Motor neuron (in vitro differentiated cells): ENCODE measurements at places on chromosomes 6 and 20.

- ATAC-seq = no peak
Measured at GRCh38 chr20:60573003-60573680, 614.9 kb downstream of the CDH26 start.

DNA sequence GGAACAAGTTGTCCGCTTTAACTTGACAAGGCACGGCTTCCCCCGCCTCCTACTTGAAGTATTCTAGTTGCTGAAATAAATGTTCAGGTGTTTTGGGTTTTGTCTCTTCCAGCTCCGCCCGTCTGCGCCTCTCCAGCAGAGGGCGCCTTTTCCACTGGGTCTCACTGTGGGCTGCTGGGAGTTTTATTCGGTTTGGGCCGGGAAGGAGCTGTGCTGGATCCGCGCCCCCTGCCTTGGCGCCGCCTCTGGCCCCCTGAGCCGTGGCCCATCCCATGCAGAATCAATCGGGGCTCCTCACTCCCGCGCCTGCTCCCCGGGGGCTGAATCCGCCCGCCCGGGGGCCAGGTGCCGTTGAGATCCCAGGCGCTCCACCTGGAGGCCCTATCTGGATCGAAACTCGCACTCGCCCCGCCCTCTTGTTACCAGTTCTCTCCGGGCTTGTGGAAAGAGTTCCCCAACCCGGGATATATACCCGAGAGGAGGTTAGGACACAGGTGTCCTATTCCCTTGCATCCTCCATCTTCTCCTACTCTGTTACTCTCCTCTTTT is 51.0 kb upstream of the TCF21 start:
- no peak for ATAC-seq

DNA sequence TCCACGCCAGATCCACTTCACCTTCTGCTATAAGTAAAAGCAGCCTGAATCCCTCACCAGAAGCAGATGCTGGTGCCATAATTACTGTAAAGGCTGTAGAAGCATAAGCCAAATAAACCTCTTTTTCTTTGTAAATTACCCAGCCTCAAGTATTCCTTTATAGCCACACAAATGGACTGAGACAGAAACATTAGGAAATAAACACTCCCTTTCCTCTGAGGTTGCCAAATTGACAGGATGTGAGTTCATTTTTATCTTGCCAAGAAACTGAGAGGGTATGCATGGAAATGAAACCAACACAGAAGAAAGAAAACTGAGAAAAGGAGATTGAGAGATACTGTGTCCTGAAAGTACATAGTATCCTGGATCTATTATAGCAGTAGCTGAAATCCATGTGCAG is 481.2 kb downstream of the HAO1 start:
- ATAC-seq = no peak

DNA sequence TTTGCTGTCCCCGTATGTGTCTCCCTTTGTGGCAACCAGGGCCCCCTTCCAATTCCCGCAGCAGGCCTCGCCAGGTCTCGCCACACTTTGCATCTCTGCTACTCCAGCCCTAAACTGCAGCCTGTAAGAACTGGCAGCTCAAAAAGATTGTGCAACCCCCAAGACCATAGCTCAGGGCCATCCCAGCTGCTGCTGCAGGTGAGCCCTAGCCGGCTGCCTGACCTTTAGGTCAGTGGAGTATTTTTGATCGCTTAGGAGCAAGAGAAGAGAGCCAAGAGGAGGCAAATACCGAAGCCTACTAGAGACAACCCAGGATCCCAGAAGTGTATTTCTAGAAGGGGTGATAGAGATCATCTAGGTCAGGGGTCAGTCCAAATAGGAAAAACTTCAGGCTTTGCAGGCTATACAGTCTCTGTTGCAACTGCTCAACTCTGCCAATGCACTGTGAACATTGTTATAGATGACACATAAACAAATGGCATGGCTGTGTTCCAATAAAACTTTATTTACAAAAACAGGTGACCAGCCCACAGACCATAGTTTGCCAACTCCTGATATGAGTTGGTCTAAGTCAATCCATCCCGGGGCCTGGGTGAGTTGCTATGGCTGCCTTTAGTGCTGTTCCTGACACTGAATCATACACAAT is 138.4 kb downstream of the EYA2 start:
- no peak for ATAC-seq

GRCh38 chr6:108648191-108648590 is 87.5 kb downstream of the FOXO3 start:
- no peak for ATAC-seq

- no peak for ATAC-seq
Measured at GRCh38 chr20:37327748-37328147, 18.2 kb upstream of the SRC start.
